ENCODE measurements at places on chromosomes 11 and 22.

DNA sequence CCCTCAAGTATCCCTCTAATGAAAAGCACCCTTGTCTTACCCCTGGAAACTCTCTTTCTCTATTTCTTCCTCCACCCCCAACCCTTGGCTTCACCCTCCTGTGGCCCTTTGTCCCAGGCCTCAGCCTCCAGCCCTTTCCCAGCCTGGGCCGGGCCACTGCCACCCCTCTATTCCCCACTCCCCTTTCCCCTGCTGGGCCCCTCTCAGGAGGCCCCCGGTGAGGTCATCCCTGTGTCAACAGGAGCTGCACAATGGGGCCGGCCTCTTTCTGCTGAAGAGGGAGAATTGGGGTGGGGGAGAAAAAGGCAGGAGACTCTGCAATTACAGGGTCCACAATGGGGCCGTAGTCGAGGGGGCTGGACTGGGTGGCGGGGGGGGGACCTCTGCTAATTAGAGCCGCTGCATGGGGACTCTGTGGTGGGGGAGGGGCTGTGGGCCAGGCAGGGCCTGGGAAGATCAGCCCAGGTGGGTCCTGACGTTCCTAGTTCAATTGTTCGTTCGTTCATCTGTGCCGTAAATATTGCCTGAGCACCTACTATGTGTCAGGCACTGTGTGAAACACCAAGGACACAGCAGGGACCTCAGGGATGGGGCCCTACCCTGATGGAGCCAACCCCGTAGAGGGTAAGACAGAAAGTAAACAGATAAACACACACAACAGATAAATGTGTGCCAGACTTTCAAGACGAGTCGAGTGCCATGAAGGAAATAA, 18.5 kb upstream of the MPPED1 start:
- no peak for DNase-seq

DNA sequence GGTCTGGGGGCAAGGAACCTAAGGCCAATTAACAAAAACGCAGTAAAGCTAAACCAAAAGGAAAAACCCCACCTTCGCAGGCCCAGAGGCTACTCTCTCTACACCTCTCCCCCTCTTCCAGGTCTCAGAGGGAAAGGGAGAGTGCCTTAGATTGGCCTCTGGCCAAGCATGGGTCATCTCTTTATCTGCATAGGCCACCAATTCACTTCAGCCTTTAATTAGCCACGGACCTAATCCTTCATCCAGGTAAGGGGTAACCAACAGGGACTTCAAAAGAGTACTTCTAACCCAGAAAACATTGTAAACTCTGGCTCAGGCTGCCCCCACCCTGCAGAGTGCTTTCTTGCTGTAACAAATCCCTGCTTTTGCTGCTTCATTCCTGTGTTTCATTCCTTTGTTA, 9.4 kb downstream of the VSTM5 start:
- no peak for DNase-seq

GRCh38 chr22:42473484-42474193, 41.4 kb upstream of the NFAM1 start:
- DNase-seq: peak; percentile 4

- no peak for DNase-seq
Measured at GRCh38 chr11:43922744-43923405, 19.6 kb upstream of the C11orf96 start.

GRCh38 chr11:132256528-132257279, 886.3 kb downstream of the NTM start:
- no peak for DNase-seq

GRCh38 chr22:31094021-31094551, 13.0 kb downstream of the SMTN start:
- DNase-seq: no peak

DNA sequence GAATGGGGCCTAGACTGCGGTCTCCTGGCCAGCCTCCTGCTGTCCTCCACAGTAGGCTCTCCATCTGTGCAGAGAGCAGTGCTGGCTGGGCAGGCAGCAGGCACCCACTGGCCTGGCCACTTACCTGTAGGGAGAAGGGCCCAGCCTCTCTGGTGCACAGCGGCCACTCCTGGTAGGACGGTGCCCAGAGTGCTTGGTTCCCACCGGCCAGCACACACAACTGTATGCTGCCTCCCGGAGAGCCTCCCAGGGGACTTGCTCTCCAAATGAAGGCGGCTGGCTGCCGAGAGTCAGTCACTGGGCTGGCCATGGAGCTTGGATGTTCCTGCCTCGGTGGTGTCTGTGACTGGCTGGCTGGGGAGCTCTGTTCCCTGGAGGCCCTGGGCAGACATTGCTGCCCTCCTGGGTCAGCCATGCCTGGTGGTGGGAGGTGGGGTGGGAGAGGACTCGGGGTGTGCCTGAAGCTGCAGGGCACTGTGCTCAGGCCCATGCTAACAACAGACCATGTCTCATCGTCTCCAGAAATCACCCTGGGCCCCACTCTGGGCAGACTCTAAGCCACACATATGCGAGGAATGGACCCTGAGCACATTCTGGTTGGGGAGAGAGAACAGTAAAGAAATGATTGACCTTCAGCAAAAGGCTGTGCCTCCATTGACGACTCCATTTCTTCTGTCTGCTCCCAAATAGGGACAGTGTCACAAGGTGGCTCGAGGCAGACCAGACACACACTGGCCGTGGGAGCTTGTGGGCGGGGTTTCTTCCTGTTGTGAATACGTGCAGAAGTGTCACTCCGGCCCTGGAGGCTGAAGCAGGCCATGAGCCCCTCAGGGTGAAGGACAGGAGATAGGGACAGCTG, 350.8 kb downstream of the TBC1D22A start:
- no peak for DNase-seq

- DNase-seq: no peak
Measured at GRCh38 chr11:121755191-121755590, 302.4 kb upstream of the SORL1-AS1 start.

DNA sequence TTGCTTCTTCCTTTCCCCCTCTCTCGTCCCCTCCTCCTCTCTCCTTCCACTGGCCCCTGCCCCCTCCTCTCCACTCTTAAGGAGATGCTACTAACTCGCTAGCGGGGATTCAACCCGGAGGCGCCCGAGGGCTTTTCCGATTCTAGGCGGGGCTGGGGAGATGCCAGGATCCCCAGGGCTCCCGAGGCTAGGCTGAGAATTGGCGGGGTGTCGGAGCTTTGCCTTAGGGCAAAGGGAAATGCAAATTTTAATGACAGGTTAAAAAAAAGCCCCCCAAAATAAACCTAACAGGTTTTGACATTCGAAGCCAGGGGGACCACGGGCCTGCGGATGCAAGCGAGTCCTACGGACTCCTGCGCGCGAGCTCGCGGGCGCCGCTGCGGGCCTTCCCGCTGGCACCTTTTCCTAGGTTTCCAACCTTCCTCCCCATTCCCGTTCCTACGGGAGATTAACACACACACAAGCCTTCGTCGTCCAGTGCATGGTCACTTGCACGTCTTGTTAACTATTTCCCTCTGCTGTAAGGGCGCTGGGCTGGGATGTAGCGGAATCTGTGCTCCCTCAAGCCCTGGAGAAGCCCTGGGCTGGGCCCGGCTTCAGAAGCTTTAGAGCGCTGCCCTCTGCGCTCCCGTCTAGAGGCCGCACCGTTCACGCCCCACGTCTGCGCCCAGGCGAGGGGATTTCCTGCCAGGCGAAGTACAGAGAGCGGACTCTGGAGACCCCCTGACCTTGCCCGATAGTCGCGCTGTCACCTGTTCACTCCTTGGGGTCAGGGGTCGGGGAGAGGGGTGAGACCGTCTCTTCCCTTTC, 729 bp upstream of the ALX4 start:
- no peak for DNase-seq
